ENCODE measurements at places on chromosomes 11 and 22. TPM values are rescaled to one million over a fixed set of nuclear protein-coding genes. Genes with fewer than 3 reads are reported as not detected.

Gene PRRG4
- total RNA-seq, result 0.69 TPM

Gene GNB1L
- 11.7 TPM for total RNA-seq

Gene KDM4E
- not detected for total RNA-seq

Gene SCGB1D2
- total RNA-seq, result not detected

Gene CLMP
- not detected for total RNA-seq

Gene FOLR3
- total RNA-seq, result not detected

Gene BEST1
- total RNA-seq, result not detected

Gene MB
- total RNA-seq, result not detected

Gene MRGPRF
- total RNA-seq, result 0.07 TPM

Gene WBP2NL
- total RNA-seq, result 0.07 TPM

Gene SGSM1
- total RNA-seq, result not detected

Gene WT1
- total RNA-seq, result not detected

Gene LRRC32
- 139 TPM for total RNA-seq

Gene BLID
- total RNA-seq, result not detected

Gene KRTAP5-1
- not detected for total RNA-seq

Gene C11orf52
- total RNA-seq, result 0.49 TPM

Gene VSIG10L2
- total RNA-seq, result not detected

Gene APOL1
- total RNA-seq, result 40.8 TPM

Gene SLC5A4
- 1.1 TPM for total RNA-seq

Gene TRIM51
- total RNA-seq, result not detected

Gene NXPE4
- not detected for total RNA-seq

Gene IRAG1
- total RNA-seq, result 0.27 TPM

Gene OR8B12
- not detected for total RNA-seq

Gene ANO5
- total RNA-seq, result 0.13 TPM

Measured in mammary microvascular endothelial cell (primary cell).